ENCODE measurements at places on chromosomes 13 and 19. TPM values are rescaled to one million over a fixed set of nuclear protein-coding genes. Genes with fewer than 3 reads are reported as not detected.

BLOC1S3 gene
- total RNA-seq, result 5.9 TPM

ZNF480 gene
- 4.2 TPM for total RNA-seq

ZNF728 gene
- total RNA-seq, result 0.13 TPM

VSIG10L gene
- total RNA-seq, result 1.2 TPM

CBY2 gene
- not detected for total RNA-seq

ECSIT gene
- 26.6 TPM for total RNA-seq

TMEM255B gene
- total RNA-seq, result 0.13 TPM

HCN2 gene
- 2.4 TPM for total RNA-seq

APOE gene
- total RNA-seq, result 2.0 TPM

CLPTM1 gene
- 95.7 TPM for total RNA-seq

CEACAM8 gene
- total RNA-seq, result not detected

CYP4F8 gene
- total RNA-seq, result not detected

DNAJB1 gene
- total RNA-seq, result 50.8 TPM

ZNF283 gene
- 15.9 TPM for total RNA-seq

NFILZ gene
- not detected for total RNA-seq

GNG7 gene
- 0.73 TPM for total RNA-seq

CRLF1 gene
- total RNA-seq, result 68.1 TPM

NXNL1 gene
- not detected for total RNA-seq

ITGBL1 gene
- 255 TPM for total RNA-seq

BEST2 gene
- total RNA-seq, result not detected

SHISA7 gene
- not detected for total RNA-seq

CUL4A gene
- total RNA-seq, result 140 TPM

MBD3L2 gene
- not detected for total RNA-seq

MISP gene
- total RNA-seq, result 0.10 TPM

ERF gene
- 22.8 TPM for total RNA-seq

EXOC3L2 gene
- total RNA-seq, result 0.10 TPM

SIAH3 gene
- not detected for total RNA-seq

MYH14 gene
- 0.13 TPM for total RNA-seq

TSHZ3 gene
- 14.7 TPM for total RNA-seq

RBM42 gene
- total RNA-seq, result 35.7 TPM

ZNF813 gene
- total RNA-seq, result 3.6 TPM

CELF5 gene
- total RNA-seq, result not detected

OR10H1 gene
- not detected for total RNA-seq

NLRP7 gene
- not detected for total RNA-seq

CDX2 gene
- not detected for total RNA-seq

PRSS57 gene
- not detected for total RNA-seq

UHRF1 gene
- total RNA-seq, result 23.0 TPM

CATSPERD gene
- total RNA-seq, result not detected

ONECUT3 gene
- not detected for total RNA-seq

GTF2F1 gene
- total RNA-seq, result 37.7 TPM

IFT88 gene
- 11.6 TPM for total RNA-seq

ZNF653 gene
- total RNA-seq, result 5.2 TPM

RASGRP4 gene
- not detected for total RNA-seq

ZNF320 gene
- total RNA-seq, result 11.3 TPM

FFAR2 gene
- not detected for total RNA-seq

ZNF329 gene
- 14.8 TPM for total RNA-seq

ZNF493 gene
- total RNA-seq, result 21.8 TPM

TRPM4 gene
- 27.5 TPM for total RNA-seq

SHANK1 gene
- total RNA-seq, result 6.4 TPM

Data from smooth muscle cell of the pulmonary artery (primary cell).